ENCODE measurements at places on chromosomes 6 and 20. TPM values are rescaled to one million over a fixed set of nuclear protein-coding genes. Genes with fewer than 3 reads are reported as not detected.

The GCM1 gene
- total RNA-seq: not detected

The HMGCLL1 gene
- not detected for total RNA-seq

The LY6G6C gene
- not detected for total RNA-seq

The C6orf132 gene
- not detected for total RNA-seq

The ZNF391 gene
- 0.76 TPM for total RNA-seq

The SLC22A7 gene
- total RNA-seq: not detected

The RIMS4 gene
- total RNA-seq: not detected

The OR2H1 gene
- total RNA-seq: not detected

The OOEP gene
- total RNA-seq: not detected

The DDO gene
- total RNA-seq: 1.1 TPM

The SRSF12 gene
- total RNA-seq: not detected

The EMILIN3 gene
- under 0.01 TPM for total RNA-seq

The COL9A1 gene
- not detected for total RNA-seq

The BNIP5 gene
- not detected for total RNA-seq

The NNAT gene
- under 0.01 TPM for total RNA-seq

The HSPA1L gene
- 0.76 TPM for total RNA-seq

The MTCH1 gene
- total RNA-seq: 327 TPM

The MEI4 gene
- total RNA-seq: not detected

The NCOA6 gene
- 5.2 TPM for total RNA-seq

The HLA-DQA1 gene
- not detected for total RNA-seq

The GINM1 gene
- 59.3 TPM for total RNA-seq

The CLDN20 gene
- not detected for total RNA-seq

The MOXD1 gene
- 0.61 TPM for total RNA-seq

The WFDC5 gene
- total RNA-seq: not detected

The LY6G5B gene
- 1.7 TPM for total RNA-seq

The MEP1A gene
- not detected for total RNA-seq

The FAM50B gene
- 7.1 TPM for total RNA-seq

The PTK6 gene
- total RNA-seq: not detected

The SYNE1 gene
- total RNA-seq: 52.9 TPM

The IL20RA gene
- not detected for total RNA-seq

The RAB44 gene
- not detected for total RNA-seq

The MLIP gene
- total RNA-seq: 12.0 TPM

The MYLK2 gene
- 0.32 TPM for total RNA-seq

The TMEM74B gene
- 0.32 TPM for total RNA-seq

The THBS2 gene
- total RNA-seq: 3.6 TPM

The GTSF1L gene
- total RNA-seq: 0.32 TPM

The ANGPT4 gene
- total RNA-seq: not detected

The GCNT2 gene
- 5.2 TPM for total RNA-seq

Data from epithelial cell of umbilical artery (primary cell).